Inflammatory macrophage treated with lipopolysaccharide for 4 hours (primary cell): ENCODE measurements at places on chromosomes 7 and 10.

DNA sequence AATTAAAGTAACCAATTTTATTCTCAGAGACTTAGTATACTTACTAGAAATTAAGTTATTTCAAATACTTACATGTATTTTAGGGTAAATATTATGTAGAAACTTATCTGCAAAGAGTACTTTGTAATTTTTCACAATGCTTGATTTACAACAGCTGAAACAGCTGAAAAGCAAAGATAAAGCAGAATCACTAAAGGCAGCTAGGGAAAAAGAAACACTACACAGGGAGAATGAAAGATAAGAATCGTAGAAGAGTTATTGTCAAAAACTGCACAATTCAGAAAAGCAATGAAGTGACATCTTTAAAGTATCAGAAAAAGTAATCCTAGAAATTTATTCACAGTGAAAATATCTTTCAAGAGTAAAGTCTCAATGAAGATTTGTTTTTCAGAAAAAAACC, 69.7 kb upstream of the ZNF804B start:
- no peak for DNase-seq

DNA sequence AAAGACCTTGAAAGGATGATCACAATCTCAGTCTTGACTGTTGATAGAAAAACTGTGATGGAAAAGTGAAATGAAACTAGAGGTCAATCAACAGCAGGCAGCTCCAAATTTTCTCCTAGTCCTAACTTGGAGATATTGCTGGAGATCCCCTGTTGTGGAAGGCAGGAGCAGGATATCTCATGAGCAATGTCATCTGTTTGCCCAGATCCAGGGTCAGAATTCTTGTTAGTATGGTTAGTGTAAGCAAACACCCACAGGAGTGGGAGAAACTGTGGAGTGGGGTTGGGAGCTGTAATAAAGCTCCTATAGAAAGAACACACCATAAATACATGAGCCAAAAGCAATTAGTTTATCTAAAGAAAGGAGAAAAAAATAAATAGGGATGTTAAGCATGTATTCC, 169.0 kb downstream of the AKR1D1 start:
- DNase-seq = no peak

- DNase-seq = peak; percentile 62
Measured at GRCh38 chr7:2944739-2945138, 98.9 kb downstream of the CARD11 start.

GRCh38 chr10:110840225-110840922, 31.4 kb upstream of the PDCD4 start:
- DNase-seq = no peak

DNA sequence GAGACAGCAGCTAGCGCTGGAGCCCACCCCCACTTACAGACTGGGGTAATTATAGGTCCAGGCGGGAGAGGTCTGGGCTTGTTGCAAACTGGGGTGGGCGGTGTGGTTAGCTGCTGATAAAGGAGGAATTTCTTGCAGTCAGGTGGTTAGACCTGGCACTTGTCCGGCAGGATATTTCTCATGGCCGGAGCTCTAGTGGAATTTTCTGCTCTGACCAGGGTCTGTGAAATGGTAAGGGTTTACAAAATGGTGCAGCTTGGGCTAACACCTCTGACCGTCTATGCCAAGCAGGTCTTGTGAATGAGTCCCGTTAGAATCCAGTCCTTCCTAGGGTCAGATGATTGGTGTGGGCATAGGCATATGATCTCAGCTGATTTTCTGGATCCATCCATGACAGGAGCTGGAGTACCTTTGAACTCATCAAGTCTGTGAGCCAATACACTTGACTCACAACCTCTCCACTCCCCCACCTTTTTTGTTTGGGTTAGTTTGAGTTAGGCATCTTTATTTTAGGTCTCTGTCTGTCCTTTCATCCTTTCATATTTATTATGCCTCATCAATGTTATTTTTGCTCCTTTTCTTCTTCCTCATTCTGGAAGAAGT, 213.4 kb downstream of the SUGCT start:
- DNase-seq = no peak

- DNase-seq = no peak
Measured at GRCh38 chr10:120963594-120964220, 112.5 kb downstream of the WDR11 start.

GRCh38 chr7:107933386-107934013, 42.5 kb downstream of the DLD start:
- no peak for DNase-seq

- DNase-seq = no peak
Measured at GRCh38 chr10:123879606-123880257, 11.9 kb downstream of the CPXM2 start.

- DNase-seq = no peak
Measured at GRCh38 chr7:13577566-13578145, 411.8 kb downstream of the ETV1 start.

DNA sequence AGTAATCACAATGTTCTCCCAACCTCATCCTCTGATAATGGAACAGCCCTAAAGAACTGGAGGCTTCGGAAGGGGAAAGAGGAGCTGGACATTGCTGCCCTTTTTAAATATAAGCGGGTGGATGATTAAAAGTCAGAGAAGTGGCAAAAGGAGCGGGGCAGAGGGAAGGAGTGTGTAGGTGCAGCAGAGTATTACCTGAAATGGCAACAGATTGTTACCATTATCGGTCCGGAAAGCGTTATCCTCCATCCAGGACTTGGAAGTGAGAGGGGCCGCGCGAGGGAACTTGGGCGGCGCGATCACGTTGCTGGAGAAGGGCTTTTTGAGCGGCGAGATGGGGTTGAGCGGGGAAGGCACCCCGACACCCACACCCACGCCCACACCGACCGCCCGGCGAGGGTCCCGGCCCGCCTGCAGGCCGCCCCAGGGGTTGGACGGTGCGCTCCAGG, 51.7 kb downstream of the CPEB3 start:
- DNase-seq = no peak

- peak; percentile 58 for DNase-seq
Measured at GRCh38 chr10:35339942-35340341, 3.6 kb downstream of the CCNY start.

DNA sequence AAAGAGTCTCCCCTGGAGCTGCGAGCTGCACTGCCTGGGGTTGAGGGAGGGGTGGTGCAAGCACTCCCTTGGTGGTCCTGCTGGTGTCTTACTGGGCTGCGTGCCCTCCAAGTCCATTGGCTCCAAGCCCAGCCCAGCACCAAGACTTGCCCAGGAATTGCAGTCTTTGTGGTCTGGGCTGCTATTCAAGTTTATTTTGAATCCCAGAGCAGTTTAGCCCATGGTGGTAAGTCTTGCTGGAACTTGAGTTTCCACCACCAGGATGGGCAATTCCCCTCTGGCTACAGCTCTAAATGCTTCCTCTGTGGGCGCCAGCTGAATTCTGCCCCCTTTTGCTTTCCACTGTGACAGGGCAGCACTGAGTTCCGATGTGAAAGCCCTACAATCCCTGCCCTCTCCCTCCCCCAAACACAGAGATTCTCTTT, 25.1 kb downstream of the GALNT11 start:
- no peak for DNase-seq

DNA sequence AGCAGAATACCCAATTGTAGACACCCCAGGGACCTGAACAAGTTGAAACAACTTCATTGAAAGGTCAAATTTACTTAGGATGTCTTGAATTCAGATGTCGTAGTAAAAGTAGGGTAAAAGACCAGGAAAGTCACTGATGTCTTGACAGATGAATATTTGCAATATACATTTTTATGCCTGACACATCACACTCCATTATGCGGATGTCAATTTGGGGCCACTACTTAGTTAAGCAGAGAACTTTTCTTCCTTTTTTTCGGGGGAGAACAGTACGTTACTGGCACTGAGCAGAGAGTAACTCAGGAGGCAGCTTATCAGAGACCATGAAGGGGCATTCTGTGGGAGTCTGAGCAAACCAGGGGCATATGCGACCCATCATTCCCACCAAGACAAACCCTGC, 4.9 kb downstream of the ITGA8 start:
- DNase-seq = no peak

DNA sequence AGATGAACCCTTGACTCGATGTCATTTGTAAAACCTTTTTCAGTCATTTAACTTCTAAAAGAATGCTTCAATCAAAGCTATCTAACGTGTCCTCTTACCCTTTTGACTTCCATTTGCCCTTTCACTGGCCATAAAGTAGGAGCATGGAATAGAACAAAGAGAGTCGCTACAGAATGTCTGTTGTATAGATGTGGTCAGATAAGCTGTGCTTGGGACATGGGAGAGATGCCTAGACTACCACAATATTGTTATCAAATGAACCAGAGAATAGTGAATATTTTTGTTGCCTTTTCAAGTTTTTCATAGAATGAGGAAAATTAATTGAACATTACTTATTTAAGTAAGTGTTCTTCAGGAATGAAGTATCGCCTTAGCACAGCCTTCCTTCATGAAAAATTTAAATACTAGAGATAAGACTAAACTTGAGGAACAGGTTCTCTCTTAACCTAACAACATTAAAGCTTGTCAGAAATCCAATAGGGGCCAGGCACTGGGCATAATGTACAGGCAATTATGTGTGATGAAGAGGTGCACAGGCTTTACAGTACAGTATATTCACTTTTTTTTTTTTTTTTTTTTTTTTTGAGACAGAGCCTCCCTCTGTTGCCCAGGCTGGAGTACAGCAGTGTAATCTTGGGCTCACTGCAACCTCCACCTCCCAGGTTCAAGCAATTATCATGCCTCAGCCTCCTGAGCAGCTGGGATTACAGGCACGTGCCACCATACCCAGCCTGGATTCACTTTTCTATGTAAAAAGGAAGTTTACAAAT, 7.5 kb upstream of the KMT2E start:
- DNase-seq = no peak

DNA sequence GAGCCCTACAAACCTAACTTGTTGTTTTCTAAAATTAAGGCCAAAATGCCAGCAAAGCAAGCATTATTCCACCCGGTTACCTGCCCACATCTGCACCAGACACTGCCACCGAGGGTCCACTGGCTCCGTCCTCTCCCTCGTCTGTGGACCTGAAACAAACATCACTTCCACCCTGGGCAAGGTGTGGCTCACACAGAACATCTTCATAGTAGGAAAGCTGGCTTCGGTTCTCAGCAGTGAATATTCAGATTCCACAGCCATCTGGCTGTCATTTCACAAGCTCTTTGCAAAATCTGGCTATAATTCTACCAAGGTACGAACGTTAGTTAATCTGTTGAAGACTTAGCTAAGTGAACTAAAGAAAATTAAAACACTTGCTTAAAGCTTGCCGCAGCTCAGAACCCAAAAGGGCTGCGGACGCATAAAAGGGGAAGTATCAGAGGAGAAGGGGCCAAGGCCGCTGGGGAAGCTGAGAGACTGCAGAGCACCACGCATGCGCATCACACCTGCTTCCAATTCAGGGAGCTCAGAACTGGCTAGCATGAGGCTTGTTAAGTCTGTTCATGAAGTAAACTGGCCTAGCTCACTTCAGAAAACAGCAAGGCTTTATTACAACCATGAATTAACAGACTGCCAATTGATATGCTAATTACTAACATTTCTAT, 46.1 kb downstream of the PTPRN2 start:
- peak; percentile 61 for DNase-seq

GRCh38 chr7:80277434-80278427, 143.1 kb downstream of the GNAI1 start:
- no peak for DNase-seq

- no peak for DNase-seq
Measured at GRCh38 chr10:69418052-69418752, 1.5 kb upstream of the TACR2 start.

GRCh38 chr7:24800667-24801066, 43.4 kb upstream of the GSDME start:
- no peak for DNase-seq
